Activated T-cell treated with anti-CD3 and anti-CD28 coated beads for 1 hour (primary cell): ENCODE measurements at places on chromosomes 1 and 21.

DNA sequence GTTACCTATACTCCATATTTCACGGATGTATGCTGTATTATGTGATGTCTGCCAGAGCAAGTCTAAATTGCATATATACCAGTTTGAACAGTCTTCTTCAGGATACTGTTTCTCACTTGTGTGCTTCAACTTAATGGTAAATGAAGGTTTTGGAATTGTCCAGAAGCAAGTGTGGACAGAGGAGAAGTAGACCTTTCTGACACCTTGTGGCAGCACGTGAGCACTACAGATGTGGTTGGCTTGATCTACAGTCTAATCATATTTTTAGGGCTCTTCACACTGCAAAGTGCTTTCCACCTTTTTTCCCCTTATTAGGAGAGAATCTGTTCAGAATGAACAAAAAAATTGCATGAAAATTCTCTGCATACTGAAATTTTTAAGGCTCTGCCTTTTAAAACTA is 10.9 kb downstream of the MORC3 start:
- DNase-seq = peak; percentile 23

DNA sequence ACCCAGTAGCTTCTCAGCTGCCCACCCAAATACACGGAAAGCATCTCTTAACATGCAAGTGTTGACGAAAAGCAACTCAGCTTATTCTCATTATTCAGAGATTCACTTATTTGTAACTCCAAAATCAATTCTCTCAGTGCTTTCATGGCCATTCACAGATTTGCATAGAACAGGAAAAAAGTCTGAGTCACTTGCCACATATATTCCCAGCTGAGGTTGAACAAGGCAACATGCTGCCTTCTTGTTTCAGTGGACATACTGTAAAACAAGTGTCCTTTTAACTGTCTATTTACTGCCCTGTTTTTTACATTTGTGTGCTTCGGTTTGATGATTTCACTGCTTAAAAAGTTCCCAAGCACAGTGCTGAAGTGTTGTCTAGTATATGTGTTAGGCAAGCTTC is 273.0 kb downstream of the LTN1 start:
- no peak for DNase-seq

DNA sequence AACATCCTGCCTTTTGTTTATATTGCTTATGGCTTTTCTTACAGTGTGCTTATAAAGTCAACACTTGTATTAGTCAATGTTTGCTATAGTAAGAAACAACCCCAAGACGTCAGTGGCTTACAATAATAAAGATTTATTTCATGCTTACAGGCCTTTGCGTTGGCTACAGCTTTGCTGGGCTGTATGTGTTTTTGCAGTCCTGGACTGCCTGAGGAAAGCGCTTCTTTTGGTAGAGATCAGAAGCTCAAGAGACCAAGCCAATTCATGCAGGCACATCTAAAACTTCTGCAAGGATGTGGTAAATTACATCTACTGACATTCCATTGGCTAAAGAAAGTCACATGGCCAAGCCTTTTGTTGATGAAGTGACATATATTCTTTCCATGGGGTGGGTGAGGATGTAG is 17.5 kb upstream of the PRKAA2 start:
- no peak for DNase-seq

DNA sequence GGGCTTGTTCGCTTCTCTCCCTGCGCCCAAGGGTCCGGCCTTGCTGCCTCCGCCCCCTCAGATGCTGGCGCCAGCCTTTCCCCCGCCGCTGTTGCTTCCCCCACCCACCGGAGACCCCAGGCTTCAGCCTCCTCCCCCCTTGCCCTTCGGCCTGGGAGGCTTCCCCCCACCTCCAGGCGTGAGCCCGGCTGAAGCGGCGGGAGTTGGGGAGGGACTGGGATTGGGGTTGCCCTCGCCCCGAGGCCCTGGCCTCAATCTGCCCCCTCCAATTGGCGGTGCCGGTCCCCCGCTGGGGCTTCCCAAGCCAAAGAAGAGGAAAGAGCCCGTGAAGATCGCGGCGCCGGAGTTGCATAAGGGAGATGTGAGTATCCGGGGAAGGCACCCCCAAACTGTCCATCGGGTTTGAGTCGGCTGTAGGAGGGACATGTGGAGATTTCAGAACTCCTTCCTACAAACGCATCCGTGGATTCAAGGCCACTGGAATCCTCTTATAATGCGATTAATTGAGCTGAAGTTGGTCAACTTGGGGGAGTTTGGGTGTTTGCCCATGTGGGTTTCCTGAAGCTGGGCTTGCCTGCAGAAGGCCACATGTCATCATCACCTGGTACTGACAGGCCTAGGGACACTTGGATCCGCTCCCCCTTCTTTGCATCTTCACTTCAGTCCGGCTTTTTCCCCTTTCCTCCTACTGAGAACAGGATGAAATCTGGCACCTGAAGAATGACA is 707 bp downstream of the PRCC start:
- no peak for DNase-seq

DNA sequence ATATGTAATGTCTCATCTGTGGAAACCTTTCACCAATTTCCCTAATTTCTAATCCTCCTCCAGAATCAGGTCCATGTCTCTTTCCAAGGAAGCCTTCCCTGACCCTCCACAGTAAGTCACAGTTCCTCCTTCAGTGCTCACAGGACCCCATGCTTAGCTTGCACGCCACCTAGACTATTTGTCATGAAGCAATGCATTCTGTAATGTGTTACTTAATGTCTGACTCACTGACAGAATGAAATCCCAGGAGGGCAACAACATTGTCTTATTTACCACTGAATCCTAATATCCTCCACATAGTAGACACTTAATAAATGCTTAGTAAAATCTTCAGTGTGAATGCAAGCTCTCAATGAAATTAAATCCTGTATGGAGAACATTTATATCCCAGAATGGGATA is 245.9 kb upstream of the PLD5 start:
- DNase-seq = no peak

GRCh38 chr1:19071674-19072281 is 115.3 kb upstream of the IFFO2 start:
- DNase-seq = no peak

GRCh38 chr1:75745276-75745675 is 20.8 kb downstream of the ACADM start:
- no peak for DNase-seq

DNA sequence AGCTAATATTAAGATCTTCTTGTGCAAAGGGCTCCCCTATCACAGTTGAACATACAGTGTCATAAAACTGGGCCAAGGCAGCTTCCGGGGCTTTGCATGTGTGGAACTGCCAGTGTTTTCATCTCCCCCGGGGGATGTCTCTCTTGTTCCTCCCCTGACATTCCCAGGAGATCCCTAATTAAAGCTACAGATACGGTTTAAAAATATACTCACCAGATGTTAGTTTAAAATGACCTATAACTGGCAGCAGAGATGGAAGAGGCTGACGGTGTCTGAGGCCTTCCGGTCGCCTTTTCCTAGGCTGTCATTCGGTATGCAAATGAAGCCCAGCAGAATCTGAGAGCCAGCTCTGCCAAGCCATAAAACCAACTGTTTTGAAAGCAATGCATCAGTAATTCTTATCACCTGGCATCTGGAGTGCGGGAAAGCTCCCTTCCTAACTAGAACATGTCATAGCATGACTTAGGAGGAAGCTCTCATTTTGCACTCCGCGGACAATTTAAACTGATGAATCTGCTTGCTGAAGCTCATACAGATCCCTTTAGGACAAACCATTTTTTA is 436.5 kb upstream of the VAMP3 start:
- DNase-seq = no peak

- no peak for DNase-seq
These were observed 144.9 kb upstream of the C1orf174 start for GRCh38 chr1:4044967-4045366.

GRCh38 chr1:14112613-14113012 is 412.6 kb downstream of the PRDM2 start:
- DNase-seq = no peak

- no peak for DNase-seq
These were observed 15.1 kb downstream of the RNF223 start for GRCh38 chr1:1058921-1059493.

GRCh38 chr1:205658943-205659581 is 21.2 kb downstream of the SLC45A3 start:
- peak; percentile 67 for DNase-seq

DNA sequence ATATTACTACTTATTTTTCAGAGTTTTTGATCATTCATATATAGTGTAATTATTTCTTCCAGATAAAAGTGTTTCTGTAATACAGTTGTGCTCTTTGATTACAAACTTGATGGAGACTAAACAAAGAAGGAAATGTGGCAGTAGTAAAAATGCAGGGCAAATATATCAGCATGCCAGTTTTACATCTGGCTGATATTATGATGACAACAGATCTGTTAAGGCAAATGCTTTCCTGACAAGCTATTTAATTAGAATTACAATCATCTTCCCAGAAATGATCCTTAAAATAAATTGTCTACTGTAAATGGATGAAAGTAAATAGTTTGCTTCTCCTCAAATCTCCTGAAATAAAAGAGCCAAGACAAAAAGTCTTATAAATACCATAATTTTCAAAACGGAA is 1659.8 kb downstream of the BRINP3 start:
- DNase-seq = no peak

GRCh38 chr1:168466714-168467131 is 77.1 kb downstream of the XCL2 start:
- DNase-seq = no peak

DNA sequence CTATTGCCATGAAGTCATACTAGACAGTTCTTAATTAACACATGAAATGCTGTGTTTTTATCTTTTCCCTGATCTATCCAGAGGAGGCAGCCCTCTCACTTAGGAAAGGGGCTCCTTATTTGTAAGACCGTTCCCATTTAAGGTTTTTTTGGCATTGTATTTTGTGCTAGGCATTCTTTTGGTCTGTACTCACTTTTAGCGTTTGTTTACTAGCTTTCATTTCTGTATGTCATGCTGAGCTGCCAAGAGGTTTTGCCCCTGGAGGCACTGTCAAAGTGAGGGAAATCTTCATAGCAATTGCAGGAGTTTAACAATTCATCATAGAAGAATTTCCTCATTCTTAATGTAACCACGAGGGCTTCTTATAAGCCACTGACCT is 59.5 kb downstream of the MTR start:
- no peak for DNase-seq

DNA sequence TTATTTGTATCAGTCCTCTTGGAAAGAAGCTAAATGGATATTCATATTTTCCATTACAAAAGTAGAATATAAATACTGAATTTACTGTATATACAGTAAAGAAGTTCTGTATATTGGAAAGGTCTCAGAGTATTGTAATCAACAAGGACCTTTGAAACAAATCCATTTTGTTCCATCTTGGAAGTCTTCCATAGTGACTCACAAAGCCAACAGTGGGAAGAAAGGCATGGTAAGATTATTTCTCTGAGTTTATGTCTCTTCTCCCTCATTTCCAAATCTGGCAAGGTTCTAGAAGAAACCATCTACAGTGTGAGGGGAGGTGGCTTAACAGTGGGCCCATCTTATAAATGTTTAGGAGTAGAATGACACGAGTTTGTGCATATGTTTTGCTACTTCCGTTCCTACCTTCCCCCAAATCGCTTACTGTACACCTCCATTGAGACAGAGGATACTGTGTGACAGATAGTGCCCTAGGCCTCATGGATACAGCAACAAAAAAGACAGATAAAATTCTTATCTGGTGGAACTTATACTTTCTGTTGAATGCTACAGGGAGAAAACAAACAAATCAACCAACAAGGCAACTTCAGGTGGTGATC is 22.1 kb upstream of the SSX2IP start:
- no peak for DNase-seq

DNA sequence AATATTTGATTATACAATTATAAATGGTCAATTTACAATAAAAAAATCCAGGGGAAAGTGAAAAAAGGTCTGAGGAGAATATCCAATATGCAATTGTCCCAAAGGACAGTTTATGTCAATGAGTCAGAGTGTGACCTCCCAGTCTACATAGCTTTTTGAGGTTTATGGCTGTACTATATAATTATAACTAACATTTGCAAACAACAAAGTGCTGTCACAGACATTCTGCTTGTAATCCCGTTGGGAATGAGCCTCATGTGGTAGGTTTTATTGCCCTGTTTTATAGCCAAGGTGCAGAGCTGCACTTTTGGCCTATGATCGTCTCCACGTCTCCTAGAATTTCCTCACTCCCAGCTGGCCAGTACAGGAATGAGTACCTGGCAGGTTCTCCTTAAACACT is 103.8 kb downstream of the ADSS2 start:
- DNase-seq = no peak
